ENCODE measurements at places on chromosomes 1 and 21. TPM values are rescaled to one million over a fixed set of nuclear protein-coding genes. Genes with fewer than 3 reads are reported as not detected.

The PLD5 gene
- total RNA-seq, result 0.13 TPM

- no peak for DNase-seq
These were observed 42.4 kb downstream of the AKNAD1 start for GRCh38 chr1:108814343-108815125.

GRCh38 chr1:116106646-116107045 is 4.6 kb upstream of the MAB21L3 start:
- no peak for DNase-seq

- DNase-seq, result no peak
These were observed 2.9 kb downstream of the KRTAP10-2 start for GRCh38 chr21:44548381-44548780.

GRCh38 chr1:63632110-63632509 is 38.9 kb downstream of the PGM1 start:
- no peak for DNase-seq

DNA sequence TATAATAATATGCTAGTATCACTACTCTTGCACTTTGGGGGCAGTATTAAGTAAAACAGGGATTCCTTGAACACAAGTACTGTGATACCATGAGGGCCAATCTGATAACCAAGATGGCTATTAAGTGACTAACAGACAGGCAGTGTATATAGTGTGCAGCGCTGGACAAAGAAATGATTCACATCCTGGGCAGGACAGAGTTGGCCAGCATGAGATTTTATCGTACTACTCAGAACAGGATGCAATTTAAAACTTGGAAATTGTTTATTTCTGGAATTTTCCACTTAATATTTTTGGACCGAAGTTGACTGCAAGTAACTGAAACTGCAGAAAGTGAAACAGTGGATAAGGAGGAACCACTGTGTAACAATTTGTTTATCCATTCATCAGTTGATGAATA is 74.6 kb downstream of the DNTTIP2 start:
- no peak for DNase-seq
